Fibroblast of lung (primary cell): ENCODE measurements at places on chromosomes 3 and 15.

GRCh38 chr15:99753066-99753465 is 19.8 kb upstream of the LYSMD4 start:
- no peak for DNase-seq

- DNase-seq: no peak
These were observed 3.9 kb upstream of the IREB2 start for GRCh38 chr15:78434134-78434533.

DNA sequence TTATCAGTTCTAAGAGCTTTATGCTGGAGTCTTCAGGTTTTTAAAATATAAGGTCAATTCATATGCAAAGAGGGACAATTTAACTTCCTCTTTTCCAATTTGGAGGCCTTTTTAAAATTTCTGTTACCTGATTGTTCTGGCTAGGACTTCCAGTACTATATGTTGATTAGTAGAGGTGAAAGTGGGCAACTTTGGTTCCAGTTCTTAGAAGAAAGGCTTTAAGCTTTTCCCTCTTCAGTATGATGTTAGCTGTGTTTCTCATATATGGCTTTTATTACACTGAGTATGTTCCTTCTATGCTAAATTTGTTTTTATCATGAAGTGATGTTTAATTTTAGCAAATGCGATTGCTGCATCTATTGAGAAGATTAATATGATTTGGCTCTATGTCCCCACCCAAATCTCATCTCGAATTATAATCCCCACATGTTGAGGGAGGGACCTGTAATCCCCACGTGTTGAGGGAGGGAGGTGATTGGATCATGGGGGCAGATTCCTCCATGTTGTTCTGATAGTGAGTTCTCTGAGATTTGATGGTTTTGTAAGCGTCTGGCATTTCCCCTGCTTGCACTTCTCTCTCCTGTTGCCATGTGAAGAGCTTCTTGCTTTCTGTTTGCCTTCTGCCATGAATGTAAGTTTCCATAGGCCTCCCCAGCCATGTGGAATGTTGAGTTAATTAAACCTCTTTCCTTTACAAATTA is 33.8 kb downstream of the FAIM start:
- DNase-seq: no peak

GRCh38 chr15:62348118-62348517 is 183.0 kb upstream of the C2CD4B start:
- no peak for DNase-seq

- DNase-seq: no peak
These were observed 10.0 kb upstream of the CAV3 start for GRCh38 chr3:8723612-8724011.

DNA sequence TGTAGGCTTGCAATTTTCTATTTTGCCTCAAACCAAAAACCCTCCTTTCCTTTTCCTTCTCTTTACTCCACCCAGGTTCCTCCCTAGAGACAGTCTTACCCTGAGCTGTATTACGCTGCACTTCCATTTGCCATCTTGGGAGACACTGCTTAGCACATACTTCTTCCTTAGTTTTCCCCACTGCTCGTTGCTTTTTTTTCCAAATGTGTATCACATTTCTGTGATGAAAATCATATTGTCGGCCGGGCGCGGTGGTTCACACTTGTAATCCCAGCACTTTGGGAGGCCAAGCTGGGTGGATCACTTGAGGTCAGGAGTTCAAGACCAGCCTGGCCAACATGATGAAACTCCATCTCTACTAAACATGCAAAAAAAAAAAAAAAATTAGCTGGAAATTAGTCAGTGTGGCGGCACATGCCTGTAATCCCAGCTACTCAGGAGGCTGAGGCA is 29.5 kb downstream of the POPDC2 start:
- no peak for DNase-seq

- DNase-seq: no peak
These were observed 892.4 kb downstream of the ROBO1 start for GRCh38 chr3:78875436-78875835.

- no peak for DNase-seq
These were observed 67.9 kb upstream of the OCA2 start for GRCh38 chr15:28167042-28167441.
